ENCODE measurements at places on chromosomes 3 and 15.
A peak's percentile ranks its signal among the peaks of the same experiment; 100 is the strongest.

DNA sequence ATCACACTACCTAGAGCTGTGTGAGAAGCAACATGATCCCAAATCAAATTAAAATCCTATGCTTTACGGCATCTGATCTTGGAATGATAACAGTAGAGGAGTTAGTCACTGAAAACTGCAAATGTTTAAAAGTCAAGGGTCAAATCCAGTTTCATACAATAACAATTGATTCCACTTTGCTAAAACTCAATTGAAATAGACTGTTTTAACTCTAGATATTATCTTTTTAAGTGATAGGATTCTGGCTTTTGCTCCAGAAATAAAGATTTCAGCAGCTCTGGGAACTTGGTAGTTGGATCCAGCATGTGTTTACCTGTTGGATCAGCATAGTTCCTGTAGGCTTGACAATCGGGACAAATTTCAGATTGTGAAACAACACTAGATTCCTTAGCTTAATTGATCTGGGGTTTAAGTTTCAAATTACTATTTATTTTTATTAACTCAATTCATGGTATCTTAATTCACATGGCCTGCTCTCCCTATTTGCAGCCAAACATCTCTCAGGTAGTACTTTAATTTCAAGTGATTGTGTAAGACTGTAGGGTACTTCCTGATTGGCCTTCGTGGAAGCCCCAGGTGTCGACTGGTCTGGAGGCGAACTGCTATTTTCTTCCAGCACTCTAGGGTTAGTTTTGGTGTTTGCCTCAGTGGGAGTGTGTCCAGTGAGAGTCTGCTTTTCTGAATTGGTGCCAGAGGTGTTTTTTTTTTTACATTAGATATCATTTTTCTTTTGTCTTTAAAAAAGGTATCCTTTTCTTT, 16.6 kb downstream of the NFKBIZ start:
- DNase-seq, result no peak

DNA sequence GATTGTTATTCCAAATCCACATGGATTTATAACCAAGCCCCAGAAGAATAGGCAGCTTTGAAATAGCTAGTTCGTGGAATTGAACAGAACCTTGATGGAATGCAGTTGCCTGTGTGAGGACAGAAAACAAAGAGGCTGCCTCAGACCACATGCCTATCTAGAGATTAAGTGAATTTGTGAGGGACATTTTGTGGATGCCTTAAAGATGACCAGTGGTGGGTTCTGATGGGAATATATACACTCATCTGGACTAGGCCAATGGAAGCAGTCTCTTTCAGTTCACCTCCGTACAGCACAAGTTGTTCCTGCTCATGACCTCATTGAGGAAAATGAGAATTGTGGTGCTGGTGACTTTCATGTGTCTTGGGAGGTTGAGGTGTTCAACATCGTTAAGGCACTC, 63.2 kb upstream of the PYDC2 start:
- no peak for DNase-seq

GRCh38 chr3:195096484-195097330, 174.3 kb downstream of the XXYLT1 start:
- no peak for DNase-seq

DNA sequence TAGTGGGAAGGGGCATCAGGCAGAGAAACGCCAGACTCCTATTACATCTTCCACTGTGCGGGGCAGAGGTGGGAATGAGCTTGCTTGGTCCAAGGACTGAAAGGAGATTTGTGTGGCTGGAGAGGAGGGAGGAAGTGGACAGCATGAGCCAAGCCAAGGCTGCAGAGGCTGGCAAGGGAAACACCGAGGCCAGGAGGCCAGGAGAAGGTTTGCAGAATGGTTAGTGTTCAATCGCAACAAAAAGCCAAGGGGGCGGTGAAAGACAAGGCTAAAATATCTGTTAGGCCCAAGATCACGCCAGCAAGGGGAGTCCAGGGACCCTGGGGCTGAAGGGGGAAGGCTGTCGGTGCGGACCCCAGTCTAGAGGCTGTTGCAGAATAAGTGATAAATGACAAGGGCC, 75.8 kb downstream of the CPN2 start:
- DNase-seq, result peak; percentile 47

Measured in H54 (cell line).